ENCODE measurements at places on chromosomes 11 and 22. TPM values are rescaled to one million over a fixed set of nuclear protein-coding genes. Genes with fewer than 3 reads are reported as not detected.

The TREH gene
- polyA plus RNA-seq, result 0.64 TPM

The MFRP gene
- polyA plus RNA-seq, result not detected

The SYCE3 gene
- not detected for polyA plus RNA-seq

The C1QTNF4 gene
- 4.5 TPM for polyA plus RNA-seq

The CCS gene
- polyA plus RNA-seq, result 39.5 TPM

The SCUBE2 gene
- polyA plus RNA-seq, result 6.1 TPM

The MYBPC3 gene
- polyA plus RNA-seq, result 0.64 TPM

The MB gene
- 0.22 TPM for polyA plus RNA-seq

DNA sequence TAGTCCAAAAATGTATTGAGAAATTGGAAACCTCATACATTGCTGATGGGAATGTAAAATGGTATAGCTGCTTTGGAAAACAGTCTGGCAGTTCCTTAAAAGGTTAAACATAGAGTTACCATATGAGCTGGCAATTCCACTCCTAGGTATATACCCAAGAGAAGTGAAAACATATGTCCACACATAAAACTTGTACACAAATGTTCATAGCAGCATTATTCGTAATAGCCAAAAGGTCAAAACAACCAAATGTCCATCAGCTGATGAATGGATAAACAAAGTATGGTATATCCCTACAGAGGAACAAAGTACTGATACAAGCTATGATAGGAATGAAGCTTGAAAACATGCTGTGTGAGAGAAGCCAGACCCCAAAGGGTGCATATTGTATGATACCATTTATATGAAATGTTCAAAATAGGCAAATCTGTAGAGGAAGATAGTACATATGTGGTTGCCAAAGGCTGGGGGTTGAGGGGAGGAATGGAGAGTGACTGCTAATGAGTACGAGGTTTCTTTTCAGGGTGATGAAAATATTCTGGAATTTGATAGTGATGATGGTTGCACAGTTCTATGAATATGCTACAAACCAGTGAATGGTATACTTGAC is 85.8 kb downstream of the ZBTB16 start:
- no peak for DNase-seq

GRCh38 chr11:60953781-60954180 is 1.8 kb upstream of the SLC15A3 start:
- no peak for DNase-seq

GRCh38 chr11:97743205-97743742 is 1277.5 kb upstream of the CNTN5 start:
- no peak for DNase-seq

DNA sequence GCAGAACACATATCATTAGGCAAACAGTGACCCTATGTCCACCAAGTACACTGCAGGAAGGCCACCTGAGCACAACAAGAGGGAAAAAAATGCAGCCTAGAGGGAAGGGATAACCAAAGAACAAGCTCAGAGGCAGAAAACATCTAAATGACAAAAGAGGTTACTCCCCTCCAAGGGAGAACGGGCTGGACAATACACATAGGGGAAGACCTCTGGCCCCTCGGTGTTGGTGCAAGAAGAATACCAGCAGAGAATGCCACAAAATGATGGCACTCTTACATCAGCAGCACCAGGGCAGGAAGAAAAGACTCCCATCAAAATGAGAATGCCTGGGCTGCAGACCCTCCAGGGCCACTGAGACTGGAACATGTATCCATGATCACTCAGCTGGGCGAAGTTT is 66.6 kb upstream of the OPCML start:
- no peak for DNase-seq

- no peak for DNase-seq
These were observed 46.3 kb upstream of the SYT13 start for GRCh38 chr11:45332276-45332934.

- no peak for DNase-seq
These were observed 35.7 kb upstream of the MUC5AC start for GRCh38 chr11:1121813-1122663.

DNA sequence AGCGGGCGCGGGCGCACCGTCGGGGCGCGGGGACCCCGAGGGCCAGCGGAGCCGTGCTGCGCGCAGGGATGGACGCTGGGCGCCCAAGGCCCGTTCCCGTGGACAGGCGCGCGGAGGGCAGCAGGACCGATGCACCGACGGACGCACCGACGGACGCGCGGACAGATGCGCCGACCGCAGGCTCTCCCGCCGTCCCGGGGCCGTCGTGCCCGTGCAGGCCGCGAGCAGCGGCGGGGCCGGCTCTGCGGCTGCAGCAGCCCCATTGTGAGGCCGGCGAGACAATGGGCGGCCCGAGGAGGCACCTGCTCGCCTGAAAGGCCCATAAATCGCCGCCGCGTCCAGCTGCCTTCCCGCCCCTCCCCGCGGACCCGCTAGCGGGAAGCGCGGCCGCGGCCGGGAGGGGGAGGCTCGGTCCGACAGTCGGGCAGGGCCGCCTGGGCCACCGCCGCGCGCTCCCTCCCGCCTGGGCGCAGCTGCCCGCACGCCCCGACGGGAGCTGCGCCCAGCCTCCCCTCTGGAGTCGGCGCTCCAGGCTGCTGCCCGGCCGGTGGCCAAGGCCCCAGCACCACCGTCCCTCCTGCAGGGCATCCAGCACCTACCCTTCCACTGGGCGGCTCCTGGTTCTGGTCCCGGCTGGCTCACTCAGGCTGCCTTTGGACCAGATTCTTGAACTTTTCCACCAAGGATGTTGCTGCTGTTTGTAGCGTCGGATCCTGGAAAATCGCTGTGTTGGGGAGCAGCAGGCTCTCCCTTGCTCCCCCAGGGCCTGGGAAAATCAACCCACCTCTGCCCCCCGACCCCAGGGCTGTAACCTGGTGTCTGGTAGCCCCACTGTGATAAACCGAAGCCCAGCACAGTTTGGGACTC is 15.8 kb downstream of the CDKN1C start:
- no peak for DNase-seq

DNA sequence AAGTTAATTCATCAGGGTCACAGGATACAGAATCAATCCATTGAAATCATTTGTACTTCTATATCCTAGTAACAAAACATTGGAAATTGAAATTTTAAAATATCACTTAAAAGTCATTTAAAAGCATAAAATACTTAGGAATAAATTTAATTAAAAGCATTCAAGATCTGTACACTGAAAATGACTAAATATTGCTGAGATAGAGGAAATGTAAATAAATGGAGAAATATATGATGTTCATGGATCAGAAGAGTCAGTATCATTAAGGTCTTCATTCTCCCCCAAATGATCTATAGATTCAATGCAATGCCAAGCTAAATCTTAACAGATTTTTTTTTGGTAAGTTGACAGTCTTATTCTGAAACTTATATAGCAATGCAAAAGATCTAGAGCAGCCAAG is 49.8 kb downstream of the RRP8 start:
- DNase-seq, result no peak

DNA sequence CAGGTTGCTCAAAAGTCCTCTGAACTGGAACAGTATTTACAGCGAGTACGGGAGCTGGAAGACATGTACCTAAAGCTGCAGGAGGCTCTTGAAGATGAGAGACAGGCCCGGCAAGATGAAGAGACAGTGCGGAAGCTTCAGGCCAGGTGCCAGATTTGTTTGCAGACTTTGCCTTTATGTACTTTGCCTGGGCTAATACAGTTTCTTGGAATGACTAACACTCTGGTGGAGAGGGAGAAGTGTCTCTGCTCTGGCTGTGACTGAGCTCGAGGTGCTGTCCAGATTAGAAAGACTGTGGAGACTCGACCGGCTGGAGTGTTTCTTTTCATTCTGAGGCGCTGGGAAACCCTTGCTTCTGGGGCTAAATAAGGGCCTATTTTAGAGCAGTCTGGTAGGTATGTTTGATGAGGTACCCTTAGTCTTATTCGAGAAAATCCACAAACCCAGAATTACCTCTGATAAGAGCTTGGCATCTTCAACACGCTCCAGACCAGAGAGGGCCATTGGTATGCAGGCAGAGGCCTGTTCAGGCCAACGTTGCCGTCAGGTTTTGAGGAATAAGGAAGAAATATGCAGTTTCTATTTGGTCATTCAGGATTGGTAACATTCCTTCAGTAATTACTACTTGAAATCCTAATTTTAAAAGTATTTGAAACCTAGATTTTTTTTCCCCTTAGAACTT is 76.5 kb downstream of the SWAP70 start:
- no peak for DNase-seq

DNA sequence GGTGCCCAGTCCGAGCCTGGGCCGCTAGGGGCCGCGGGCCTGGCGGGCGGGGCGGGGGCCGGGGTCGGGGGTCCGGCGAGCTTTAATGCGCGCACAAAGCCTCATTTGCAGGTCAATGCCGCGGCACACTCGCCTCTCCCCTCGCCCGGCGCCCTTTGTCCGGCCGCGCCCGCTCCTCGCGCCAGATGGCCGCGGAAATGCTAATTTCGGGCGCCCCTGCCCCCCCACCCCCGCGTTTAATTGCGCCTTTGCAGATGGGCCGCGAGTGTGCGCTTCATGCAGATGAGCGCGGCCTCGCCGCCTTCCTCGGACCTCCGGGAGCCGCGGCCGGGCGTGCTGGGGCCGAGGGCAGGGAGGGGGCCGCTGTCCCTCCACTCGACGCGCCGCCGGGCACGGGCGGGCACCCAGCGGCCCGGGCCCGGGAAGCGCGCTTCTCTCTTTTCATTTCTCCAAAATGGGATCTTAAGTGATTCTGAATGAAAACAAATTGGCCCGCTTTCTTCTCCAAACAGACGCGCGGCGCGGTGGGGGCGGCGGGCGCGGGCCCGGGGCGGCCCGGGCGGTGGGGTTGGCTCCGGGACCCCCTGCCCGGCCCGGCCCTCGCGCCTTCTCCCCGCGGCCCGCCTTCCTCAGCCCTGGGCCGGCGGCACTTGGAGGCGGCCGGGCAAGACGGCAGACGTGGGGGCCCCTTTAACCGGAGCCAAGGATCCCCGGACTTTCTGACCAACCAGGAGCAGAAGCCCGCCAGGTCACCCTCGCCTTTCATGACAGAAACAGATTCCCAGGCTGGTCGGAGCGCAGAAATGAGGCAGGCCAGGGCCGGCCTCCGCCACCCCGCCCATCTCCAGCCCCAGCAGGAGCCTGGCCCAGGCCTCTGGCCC is 22.9 kb downstream of the CDKN1C start:
- DNase-seq, result no peak

DNA sequence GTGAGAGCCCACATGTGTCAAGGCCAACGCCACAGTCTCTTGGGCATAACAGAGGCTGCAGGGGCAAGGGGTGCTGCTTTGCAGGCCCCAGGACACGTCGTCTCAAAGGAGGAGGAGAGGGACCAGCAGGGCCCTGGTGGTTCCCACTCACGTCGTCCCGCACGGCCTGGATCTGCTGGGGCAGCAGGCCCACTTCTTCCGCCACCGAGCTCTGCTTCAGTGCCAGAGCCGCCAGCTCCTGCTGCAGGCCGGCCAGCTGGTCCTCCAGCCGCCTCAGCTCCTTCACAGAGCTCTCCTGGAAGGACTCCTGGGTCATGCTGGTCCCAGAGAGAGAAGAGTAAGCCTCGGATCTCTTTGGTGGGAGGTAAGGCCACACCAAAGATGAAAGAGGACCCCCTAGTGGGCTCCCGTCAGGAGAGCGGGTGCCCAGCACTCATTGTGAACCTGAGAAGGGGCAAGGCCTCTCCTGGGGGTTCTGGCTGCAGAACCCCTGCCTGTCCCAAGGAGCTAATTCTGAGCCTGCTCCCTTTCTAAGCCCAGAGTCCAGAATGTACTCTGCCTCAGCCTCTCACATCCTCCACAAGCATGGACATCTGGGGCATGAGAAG is 15.6 kb downstream of the SUN2 start:
- no peak for DNase-seq

GRCh38 chr22:39146256-39147101 is 6.0 kb downstream of the CBX7 start:
- DNase-seq, result no peak

GRCh38 chr11:60915248-60915914 is 1.4 kb downstream of the TMEM109 start:
- no peak for DNase-seq
